ENCODE measurements at places on chromosomes 2 and 18.
A peak's percentile ranks its signal among the peaks of the same experiment; 100 is the strongest.

- no peak for DNase-seq
Measured at GRCh38 chr18:62327977-62328376, 2.9 kb downstream of the TNFRSF11A start.

DNA sequence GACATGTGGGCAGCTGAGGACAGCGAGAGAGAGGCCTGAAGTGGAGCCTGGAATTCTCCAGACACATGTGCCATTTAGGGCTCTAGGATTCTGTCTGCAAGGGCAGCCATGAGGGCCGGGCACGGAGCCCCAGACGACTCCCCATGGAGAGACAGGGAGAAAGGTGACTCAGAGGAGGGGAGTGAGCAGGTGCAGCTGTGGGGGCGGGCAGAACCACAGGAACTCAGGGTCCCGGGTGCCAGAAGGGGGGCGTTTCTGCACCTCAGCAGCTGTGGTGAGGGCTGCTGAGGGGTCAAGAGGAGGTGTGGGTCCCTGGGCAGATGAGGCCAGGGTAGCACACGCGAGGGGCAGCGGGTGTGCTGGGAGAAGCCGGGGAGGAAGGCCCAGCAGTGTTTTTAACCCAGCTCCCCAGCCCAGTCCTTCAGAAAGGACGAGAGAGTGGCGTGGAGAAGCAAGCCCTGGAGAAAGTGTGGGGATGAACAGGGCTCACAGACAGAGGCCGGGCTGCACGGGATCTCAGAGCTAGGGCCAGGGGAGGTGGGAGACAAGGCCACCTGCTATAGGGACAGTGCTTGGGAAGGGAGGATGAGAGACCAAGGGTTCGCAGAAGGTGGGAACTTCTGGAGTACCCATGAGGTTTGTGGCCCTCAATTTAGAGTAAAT lies 7.6 kb downstream of the GPR17 start:
- no peak for DNase-seq

- DNase-seq: no peak
Measured at GRCh38 chr2:11411244-11411643, 54.7 kb downstream of the E2F6 start.

- DNase-seq: no peak
Measured at GRCh38 chr2:133986081-133986837, 267.6 kb upstream of the MGAT5 start.

- no peak for DNase-seq
Measured at GRCh38 chr2:118791483-118791882, 56.0 kb downstream of the EN1 start.

DNA sequence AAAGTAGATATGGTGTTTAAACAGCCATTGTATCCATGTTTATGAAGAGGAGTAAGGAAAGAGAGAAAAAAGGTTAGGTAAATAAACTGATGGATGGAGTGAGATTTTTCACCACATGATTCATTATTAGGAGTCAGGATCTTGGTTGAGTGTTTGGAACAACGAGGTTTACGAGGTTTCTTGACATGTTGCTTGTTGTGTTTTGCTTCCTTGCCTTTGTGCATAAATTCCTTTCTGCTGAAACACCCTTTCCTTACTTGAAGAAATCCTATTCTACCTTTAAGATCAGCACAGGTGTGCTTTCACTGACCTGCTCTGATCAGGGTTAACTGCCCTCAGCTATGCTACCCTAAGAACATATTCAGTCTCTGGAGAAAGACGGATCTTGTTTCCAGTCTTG lies 66.6 kb downstream of the EFEMP1 start:
- DNase-seq: no peak

DNA sequence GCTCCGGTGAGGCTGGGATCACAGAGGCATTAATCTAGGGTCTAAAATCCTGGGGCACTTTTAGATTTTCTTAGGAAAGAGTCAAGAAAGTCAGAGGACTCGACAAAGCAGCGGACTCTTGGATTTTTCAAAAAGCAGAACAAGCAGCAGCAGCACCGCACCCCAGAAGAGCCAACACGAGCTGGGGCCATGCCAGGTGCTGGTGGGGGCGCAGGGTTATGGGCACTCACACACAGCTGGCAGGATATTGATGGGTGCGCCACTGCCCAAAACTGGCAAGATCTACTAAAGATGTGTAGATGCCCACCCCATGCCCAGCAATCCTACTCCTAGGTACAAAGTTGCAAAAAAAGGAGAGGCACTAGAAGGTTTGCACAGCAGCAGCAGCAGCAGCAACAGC lies 33.9 kb upstream of the SEMA4C start:
- no peak for DNase-seq

GRCh38 chr2:53826587-53827397 lies 33.0 kb downstream of the GPR75 start:
- DNase-seq: no peak

DNA sequence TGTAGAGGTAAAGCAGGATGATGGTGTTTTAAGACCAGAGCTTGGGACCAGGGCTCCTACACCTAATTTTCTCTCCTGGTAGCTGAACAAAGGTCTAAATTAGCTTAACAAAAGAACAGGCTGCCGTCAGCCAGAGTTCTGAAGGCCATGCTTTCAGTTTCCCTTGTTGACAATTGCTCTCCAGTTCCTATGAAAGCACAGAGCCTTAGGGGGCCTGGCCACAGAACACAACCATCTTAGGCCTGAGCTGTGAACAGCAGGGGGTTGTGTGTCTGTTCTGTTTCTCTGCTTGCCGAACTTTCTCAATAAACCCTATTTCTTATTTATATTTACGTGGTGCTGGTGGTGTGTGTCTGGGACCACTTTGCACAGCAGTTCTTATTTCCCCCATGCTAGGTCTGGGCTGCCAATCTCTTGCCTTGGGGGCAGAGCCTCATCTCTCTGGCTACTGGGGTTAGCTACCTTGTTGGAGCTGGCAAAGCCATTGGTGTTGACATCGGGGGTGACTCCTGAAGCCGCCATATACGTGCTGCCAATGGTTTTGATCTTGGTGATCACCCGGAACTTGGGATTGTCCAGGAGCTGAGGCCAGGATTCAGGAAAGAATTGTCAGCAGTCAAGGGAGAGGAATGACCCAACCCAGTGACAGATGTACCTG lies 29.0 kb downstream of the CENPO start:
- DNase-seq: no peak

DNA sequence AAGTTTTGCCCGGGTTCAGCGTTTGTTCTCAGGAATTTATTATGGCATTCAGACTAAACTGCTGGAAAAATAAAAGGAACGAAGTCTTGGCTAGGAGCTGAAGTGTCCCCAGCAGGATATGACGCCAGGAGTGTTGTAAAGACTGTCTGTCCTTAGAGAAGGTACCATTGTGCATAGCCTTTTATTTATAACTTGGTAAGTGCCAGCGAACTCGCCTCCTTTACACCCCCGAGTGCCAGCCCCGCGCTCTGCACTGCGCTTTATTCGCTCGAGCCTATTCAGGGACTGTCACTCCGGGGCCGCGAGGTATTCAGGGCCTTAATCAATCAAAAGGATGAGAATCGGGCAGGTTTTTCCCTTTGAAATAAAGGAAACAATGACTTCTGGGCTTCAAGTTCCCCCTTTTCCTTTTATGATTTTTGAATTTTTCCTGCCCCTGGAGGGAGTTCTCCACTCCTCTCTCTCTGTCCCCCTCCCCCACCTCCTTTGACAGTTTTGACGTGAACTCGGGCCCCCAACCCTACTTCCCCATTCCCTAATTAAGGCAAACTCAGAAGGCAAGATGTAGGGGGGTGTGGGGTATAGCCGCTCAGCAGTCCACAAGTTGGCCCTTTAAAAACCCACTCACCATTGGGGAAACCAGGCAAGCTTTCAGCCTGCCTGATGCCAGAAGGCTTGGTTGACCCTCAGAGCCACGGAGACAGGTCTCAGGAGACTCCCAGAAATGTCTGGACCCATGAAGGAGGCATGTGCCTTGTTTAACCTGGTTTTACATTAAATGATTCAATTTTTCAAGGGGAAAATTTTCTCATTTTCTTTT lies 1.3 kb upstream of the PAX3 start:
- DNase-seq: no peak

- DNase-seq: peak; percentile 18
Measured at GRCh38 chr18:74819433-74820059, 221.9 kb downstream of the ZNF407 start.

GRCh38 chr2:215565897-215566296 lies 130.0 kb upstream of the FN1 start:
- DNase-seq: no peak

- DNase-seq: no peak
Measured at GRCh38 chr2:112794841-112795240, 10.5 kb upstream of the IL1A start.

GRCh38 chr2:152715854-152716428 lies 1.3 kb downstream of the PRPF40A start:
- DNase-seq: peak; percentile 60

DNA sequence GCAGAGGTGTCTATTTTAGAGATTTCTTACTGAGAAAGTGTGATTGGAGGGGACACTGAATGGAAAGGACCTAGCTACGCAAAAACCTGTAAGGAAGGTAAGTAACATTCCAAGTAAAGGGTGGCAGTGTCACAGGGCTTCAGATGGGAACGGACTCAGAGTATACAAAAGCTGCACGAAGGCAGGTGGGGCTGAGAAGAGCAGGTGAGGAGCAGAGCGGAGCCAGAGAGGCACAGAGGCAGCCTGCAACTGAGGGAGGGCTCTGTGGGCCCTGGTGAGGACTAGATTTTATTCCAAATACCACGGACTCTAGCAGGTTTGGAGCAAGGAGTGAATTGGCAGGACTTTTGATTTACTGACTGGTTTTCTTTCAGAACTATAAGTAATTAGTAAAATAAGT lies 331.3 kb upstream of the PKDCC start:
- DNase-seq: no peak

- DNase-seq: no peak
Measured at GRCh38 chr2:45857867-45858520, 206.5 kb downstream of the PRKCE start.

- DNase-seq: no peak
Measured at GRCh38 chr2:73018188-73018825, 53.2 kb downstream of the SFXN5 start.

- DNase-seq: no peak
Measured at GRCh38 chr2:64359171-64359891, 94.6 kb upstream of the LGALSL start.

- DNase-seq: no peak
Measured at GRCh38 chr2:28300485-28301341, 91.9 kb upstream of the FOSL2 start.

- no peak for DNase-seq
Measured at GRCh38 chr2:236960531-236960930, 125.2 kb upstream of the COPS8 start.

DNA sequence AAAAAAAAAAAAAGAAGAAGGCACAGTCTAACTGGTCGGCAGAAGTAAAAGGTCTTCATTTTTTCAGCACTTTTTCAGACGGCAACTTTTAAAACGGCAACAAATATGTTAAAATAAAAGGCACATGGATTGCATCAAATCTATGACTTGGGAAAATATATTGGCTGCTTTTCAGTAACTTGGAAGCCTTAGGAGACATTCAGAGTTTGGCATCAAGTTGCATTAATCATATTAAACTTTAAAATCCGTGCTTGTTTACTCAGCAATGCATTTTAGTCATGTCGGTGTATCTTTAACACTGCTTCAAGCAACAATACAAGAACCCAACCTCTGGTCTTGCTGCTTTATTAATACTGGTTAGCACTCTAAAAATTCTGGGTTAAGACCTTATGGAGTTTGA lies 111.1 kb downstream of the MEP1B start:
- no peak for DNase-seq

GRCh38 chr2:138244501-138244925 lies 257.1 kb upstream of the SPOPL start:
- DNase-seq: no peak

DNA sequence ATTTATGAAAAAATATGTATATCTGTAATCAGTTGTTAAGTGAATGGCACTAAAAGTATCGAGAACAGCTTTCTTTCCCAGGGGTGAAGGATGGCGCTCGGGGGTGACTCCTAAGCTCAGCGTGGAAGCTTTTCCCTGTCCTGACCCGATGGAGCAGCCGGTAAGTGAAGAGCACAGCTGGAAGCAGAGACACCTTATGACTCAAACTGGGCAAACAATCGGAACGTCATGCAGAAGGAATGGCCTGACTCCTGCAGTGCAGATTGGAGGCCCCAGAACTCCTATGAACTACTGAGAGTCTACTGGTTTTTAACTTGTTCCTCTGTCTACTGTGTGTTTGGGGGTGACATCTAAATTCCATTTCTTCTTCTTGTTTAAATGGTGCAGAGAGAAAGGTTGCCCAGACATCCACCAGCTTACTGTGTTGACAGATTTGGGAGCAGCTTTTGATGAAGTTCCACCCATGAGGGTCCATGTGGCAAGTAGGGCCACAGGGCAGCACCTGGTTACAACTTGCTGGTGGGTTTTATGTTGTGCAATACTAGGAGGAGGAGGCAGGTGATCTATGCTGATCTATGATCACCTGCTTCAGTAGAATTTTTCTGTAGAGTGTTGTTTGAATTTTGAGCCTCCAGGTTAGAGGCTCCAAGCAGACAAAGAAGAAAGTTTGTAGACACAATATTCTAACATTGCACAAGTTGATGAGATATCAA lies 52.8 kb upstream of the TMEM182 start:
- no peak for DNase-seq

DNA sequence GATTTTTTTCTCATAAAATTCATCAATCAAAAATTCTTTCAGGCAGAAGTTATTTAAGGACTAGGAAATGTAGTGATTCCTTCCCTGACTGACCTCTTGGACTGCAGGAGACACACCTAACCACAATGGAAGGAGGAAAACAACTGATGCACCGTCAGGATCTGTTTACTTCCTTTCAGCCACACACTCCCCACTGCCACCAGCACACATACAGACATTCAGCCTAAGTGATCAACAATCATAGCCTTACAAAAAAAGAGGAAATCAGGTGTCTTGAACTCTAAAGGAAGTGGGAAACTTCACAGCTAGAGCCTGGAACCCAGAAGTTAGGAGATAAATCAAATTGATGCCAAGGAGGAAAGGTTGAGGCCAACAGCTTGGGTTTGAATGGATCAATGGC lies 213.5 kb upstream of the ACVR2A start:
- no peak for DNase-seq

- no peak for DNase-seq
Measured at GRCh38 chr2:214130114-214130513, 280.7 kb upstream of the VWC2L start.

- DNase-seq: peak; percentile 74
Measured at GRCh38 chr18:39414009-39414700, 1848.6 kb upstream of the CELF4 start.

- no peak for DNase-seq
Measured at GRCh38 chr18:52340406-52341102, 557 bp downstream of the DCC start.

GRCh38 chr2:192184349-192184748 lies 10.4 kb downstream of the TMEFF2 start:
- DNase-seq: no peak
